ENCODE measurements at places on chromosomes 1 and 21.

- DNase-seq = no peak
These were observed 28.2 kb downstream of the DNAH14 start for GRCh38 chr1:224957696-224958095.

DNA sequence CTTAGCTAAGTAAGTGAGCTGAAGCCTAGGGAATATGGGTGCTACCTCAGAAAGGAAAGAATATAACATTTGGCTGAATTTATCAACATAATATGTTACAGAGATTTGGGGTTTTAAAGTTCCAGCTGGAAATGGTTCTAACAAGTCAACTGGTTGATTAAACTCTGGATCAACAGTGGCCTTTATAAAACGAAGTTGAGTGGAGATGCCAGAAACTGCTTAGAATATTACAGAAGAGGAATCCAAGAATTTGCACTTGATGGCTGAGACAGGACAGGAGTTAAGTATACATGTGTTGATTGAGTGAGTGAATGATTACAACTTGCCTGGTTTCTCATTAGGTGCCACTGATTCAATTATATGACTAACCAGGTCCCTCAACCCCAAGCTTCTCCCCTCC lies 7.4 kb upstream of the ZBTB17 start:
- DNase-seq = no peak

- no peak for DNase-seq
These were observed 19.5 kb downstream of the WDR4 start for GRCh38 chr21:42859891-42860230.

- DNase-seq = no peak
These were observed 534.9 kb upstream of the USP24 start for GRCh38 chr1:55749975-55750627.

DNA sequence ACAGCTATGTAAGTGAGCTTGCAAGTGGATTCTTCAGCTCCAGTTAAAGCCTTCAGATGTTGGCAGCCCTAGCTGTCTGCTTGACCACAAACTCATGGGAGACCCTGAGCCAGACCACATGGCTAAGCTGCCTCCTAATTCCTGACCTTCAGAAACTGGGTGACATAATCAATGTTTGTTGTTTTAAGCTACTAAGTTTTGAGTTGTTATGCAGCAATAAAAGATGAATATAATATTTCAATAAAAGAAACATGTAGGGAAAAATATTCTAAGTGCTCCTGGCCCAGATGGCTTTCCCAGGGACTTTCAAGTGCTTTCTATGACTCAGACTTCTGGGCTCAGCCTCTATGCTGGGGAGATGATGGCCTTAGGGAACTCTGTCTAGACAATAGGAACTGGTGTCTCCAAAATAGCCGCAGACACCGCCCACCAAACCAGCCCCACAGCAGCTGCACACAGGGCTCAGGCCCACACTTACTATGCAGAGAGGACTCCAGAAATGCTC lies 20.3 kb upstream of the AZIN2 start:
- DNase-seq = no peak

DNA sequence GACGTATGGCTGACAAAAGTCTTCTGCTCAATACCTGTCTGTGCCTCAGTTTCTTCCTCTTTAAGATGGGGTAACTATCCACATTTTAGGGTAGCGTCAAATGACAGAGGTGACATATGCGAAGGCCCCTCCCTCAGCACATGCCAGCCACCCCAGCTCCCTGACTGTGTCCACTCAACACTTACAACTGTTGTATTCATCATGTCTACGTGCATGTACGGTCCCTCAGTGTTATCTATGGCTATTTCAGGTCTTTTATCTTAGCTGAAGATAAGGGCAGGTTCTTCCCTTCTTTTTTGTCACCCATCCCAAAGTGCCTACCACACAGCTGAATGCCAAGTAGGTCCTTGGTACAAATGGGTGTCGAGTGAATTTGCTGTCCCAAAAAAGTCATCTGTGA lies 8.3 kb upstream of the C1orf198 start:
- no peak for DNase-seq

DNA sequence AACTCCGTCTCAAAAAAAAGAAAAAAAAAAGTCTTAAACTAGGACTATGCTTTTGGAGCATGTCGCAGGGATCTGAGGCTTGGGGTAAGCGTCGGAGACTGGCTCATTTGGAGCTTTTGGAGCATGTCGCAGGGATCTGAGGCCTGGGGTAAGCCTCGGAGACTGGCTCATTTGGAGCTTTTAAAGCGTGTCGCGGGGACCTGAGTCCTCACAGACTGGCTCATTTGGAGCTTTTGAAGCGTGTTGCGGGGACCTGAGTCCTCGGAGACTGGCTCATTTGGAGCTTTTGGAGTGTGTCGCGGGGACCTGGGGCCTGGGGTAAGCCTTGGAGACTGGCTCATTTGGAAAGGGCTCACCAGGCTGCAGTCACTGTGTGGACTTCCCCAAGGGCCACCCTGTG lies 13.6 kb upstream of the TSPEAR start:
- no peak for DNase-seq

DNA sequence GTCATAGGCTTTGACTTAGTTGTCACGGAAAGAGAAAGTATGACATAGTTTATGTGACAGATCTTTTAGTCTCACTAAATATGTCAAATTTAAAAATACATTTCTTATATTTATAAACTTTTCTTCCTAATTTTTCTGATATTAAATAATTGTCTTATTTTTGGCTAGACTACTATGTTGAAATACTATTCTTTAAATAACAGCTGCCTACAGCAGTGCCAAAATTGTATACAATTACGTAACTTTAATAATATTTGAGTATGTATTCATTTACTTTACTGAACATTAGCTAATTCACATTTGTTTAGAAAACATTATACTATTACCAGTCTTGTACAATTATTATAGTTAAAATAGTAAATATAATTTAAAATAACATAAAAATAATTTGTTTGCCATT lies 137.4 kb downstream of the ADGRL4 start:
- DNase-seq = no peak

DNA sequence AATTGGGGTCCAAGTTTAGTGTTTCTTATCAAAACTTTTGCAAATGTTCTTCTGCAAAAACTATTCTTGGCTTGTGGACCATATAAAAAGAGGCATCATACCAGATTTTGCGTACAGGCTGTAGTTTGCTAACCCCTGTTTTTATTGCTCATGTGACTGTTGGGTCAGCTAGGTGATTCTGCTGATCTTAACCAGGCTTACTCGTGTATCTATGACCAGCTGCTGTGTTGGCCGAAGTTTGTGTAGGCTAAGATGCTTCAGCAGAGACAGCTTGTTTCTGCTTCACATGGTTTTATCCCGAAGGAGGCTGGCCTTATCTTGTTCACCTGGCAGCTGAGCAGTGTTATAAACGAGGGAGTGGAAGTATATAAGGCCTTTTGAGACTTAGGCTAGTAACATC lies 38.2 kb downstream of the POU2F1 start:
- DNase-seq = no peak

GRCh38 chr1:2926447-2927055 lies 94.7 kb upstream of the ACTRT2 start:
- DNase-seq = no peak

DNA sequence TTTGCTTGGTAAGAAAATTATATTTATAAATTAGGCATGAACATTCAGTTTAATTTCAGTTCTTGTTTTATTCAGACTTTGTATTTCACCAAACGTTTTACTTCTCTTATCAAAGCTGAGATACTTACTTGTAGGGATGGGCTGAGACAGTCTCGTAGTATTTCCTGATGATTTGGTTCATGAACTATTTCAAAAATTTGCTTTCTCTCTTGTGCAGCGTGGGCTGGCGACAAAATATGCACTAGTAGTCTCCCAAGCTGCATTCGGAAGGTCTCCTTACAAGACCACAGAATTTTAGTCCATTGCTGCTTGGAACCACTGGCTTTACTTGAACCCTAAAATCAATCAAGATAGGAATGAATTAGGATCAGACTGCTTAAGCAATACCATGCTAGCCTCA lies 91.7 kb upstream of the GNG4 start:
- no peak for DNase-seq

DNA sequence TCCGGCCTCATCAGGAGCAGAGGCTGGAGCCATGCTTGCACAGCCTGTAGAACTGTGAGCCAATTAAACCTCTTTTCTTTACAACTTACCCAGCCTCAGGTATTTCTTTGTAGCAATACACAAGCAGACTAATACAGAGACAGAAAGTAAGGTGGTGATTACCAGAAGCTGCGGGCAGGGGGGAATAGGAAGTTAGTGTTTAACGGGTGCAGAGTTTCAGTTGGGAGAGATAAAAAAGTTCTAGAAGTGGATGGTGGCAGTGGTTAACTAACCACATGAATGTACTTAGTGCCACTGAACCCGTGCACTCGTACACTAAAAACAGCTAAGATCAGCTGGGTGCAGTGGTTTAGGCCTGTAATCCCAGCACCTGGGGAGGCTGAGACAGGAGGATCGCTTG lies 80.4 kb upstream of the TARDBP start:
- no peak for DNase-seq

DNA sequence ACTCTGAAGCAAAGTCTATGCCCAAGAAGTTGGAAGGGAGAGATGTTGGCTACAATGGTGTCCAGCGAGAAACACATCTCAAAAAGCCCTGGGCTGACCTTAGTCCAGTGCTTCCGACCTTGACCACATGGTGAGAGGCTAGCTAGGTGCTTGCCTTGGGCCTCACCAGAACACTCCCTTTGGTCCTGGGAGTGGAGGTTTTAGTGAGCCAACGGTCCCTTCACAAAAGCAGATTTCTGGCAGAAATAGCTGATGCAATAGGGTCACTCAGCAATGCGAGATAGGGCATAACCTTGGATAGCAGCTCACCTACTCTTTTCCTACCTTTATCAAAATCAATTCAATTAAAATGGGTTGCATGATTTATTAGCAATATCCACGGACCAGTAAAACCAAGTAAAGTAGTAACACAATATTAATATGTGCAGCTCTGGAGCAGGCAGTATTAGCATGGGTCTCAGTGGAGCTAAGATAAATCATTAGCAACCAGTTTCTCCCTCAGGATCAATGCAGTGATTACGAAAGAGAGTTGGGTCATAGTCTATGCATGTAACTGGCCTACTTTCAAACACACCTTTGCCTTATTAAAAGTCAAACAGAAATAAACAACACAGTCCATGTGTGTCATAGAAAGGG lies 1.9 kb downstream of the SLC30A10 start:
- DNase-seq = no peak

- DNase-seq = no peak
These were observed 42.1 kb upstream of the SCAF4 start for GRCh38 chr21:31774031-31774430.

DNA sequence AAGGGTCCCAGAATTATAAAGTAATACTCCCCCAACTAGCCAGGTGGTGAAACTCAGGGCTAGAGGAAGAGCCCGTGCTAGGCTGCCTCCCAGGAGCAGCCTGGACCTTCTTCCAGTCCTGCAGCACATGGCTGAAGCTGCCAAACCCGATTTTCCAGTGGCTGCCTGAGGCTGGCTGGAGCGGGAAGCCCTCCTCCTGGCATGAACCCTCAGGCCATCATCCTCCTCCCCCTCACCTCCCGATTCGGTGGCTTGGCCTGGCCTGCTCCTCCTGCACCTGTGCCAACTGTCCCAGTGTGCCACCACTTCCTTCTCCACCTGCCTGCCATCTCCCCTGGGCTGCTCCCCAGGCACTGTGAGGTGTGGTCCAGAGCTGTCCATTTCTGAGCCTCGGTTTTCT lies 3.0 kb upstream of the TSPAN1 start:
- DNase-seq = no peak

DNA sequence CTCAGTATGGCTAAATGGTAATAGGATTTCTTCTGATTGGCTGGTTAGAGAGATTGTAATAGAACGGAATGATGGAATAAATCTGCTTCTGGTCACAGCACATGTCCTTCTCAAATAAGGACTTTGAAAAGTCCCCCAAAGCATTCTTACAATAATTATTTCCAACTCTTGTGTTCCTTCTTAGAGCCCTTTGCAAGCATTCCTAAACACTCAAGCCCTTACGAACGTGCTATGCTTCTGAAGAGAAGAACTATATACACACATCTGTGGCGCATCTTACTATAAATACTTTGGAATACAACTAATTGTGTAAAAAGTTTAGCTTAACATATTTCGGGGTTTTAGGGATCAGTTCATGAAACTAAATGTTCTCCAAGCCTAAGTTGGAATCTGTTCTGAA lies 25.6 kb downstream of the CLIC4 start:
- no peak for DNase-seq

- DNase-seq = no peak
These were observed 30.8 kb downstream of the MRPL37 start for GRCh38 chr1:54230507-54231339.
